ENCODE measurements at places on chromosomes 6 and 20. TPM values are rescaled to one million over a fixed set of nuclear protein-coding genes. Genes with fewer than 3 reads are reported as not detected.

DNA sequence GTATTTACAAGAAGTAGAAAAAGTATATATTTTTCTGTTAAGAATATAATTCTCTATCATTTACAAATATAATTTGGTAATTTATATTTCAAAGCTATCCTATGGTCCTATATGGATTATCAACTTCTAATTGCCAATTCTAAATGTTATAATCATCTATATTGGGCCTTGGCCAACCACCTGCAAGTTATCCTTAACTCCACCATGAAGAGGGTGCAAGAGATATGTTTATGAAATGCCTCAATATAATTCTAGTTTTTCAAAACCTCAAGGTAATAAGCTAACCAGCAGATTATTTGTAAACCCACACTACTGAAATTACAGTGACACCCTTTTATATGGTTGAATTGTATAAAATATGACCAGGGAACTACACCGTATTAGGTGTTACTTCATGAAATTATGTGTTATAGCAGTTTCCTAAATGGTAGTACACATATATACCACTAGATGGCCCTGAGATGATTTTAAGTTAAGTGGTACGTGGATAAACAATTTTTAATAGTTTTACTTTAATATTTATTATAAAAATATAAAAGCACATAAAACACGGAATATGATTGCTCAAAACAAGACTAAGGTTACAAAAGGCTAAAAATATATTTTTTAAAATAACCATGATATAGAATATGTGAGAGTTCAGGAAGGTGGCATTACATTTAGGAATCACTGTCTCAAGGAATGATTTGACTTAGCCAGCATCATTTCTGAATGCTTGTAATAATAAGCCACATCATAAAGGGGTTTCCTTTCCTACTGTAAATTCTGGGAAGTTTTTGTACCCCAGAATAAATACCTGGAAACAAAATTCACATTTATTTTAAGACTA, 9.8 kb upstream of the PNISR start:
- DNase-seq: no peak

The INSM1 gene
- not detected for total RNA-seq

DNA sequence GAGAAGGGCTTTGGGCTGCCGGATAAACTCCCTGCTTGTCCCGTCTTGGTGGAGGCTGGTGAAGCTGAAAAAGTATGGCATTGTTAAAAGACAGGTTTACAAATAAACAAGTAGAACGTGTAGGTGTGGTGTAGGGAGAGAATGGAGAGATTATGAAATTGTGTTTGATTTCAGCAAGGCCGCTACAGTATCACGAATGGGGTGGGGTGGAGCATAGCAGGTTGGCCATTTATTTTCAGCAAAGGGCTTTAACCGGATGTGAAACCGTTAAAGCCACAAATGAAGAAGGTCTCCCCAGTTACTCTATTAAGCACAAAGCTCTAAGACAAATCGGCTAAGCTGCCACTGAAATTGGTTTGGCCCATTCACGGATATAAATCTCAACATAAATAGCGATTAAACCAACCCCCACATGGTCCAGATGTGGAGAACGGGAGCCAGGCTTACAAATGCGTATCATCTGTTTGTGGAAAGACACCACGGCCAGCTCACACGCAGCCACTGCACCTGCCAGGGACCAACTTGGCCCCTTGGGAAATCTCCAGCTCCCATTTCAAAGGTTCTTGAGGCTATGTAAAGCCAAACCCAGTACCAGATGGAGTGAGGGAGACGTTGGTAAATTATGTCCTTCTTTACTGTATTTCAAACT, 94.0 kb downstream of the ZMYND8 start:
- no peak for DNase-seq

DNA sequence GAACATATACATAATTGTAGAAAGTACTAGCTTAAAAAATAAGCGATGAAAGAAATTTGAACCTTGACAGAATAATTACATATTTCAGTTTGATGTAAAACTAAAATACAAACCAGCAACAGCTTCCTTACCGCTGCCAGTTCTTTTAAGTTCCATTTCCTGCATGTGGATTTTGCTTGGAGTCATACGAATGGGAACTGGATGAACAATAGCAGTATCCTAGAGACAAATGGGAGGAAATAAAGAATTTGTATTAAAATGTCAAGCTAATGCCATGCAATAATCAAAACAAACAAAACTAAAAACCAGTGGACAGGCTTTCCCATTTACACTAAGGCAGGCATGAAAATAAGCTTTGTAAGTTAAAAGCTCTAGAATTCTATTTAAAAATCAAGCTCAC, 67.1 kb downstream of the REPS1 start:
- DNase-seq: no peak

DNA sequence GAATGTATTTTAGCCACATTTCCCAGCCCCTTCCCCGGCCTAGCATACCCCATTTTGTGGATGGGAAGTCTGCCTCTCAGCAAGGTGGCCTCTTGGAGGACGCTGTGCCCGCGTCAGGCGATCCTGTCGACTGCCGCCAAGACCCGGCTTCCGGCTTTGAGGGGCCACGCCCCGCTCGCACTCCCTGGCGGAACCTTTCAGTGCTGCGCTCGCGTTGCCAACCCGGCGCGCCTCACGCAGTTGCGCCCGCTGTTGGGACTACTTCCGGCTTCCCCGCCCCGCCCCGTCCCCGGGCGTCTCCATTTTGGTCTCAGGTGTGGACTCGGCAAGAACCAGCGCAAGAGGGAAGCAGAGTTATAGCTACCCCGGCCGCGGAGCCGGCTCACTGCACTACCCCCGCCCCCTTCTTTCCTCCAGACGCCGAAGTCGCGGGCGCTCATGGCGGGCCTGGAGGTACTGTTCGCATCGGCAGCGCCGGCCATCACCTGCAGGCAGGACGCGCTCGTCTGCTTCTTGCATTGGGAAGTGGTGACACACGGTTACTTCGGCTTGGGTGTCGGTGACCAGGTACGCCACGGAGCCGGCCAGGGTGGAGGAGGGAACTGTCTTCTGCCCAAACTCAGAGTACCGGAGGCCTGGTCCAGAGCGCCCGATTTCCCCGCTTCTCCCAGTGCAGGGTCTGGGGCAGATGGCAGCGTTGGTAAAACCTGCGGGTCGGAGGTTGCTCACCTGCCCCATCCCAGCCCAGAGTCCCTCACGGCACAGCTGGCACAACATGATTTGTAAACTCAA, at the start of gene PSMF1:
PSMF1 (plus strand) TSS at position 267 of the 792 bp plus-strand sequence; CDS start at position 439, 172 bp downstream.
- DNase-seq: peak; percentile 25

DNA sequence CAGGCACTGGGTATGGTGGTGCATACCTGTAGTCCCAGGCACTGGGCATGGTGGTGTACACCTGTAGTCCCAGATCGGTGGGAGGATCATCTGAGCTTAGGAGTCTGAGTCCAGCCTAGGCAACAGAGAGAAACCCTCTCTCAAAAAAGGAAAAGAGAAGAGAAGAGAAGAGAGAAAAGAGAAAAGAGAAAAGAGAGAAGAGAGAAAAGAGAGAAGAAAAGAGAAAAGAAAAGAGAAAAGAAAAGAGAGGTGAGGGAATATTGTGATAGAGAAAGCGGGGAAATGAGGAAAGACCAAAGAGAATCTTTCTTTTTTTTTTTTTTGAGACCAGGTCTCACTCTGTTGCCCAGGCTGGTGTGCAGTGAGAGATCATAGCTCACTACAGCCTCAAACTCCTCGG, 108.7 kb downstream of the ARHGAP18 start:
- DNase-seq: no peak
